ENCODE measurements at places on chromosomes 11 and 22. TPM values are rescaled to one million over a fixed set of nuclear protein-coding genes. Genes with fewer than 3 reads are reported as not detected.

GRCh38 chr11:31132531-31133421, 236.8 kb downstream of the DCDC1 start:
- H3K27ac ChIP-seq: no peak overlapping the region
- DNase-seq: no peak
- no peaks in the 10 kb centered on the region for H3K27me3 ChIP-seq
- H3K4me3 ChIP-seq: no peak overlapping the region
- H3K4me1 ChIP-seq: no peaks in the 10 kb centered on the region

GAL3ST1 gene
- 2.5 TPM for total RNA-seq

OR56A1 gene
- not detected for total RNA-seq

DKK3 gene
- total RNA-seq: 217 TPM

PHETA2 gene
- total RNA-seq: 15.4 TPM

DNA sequence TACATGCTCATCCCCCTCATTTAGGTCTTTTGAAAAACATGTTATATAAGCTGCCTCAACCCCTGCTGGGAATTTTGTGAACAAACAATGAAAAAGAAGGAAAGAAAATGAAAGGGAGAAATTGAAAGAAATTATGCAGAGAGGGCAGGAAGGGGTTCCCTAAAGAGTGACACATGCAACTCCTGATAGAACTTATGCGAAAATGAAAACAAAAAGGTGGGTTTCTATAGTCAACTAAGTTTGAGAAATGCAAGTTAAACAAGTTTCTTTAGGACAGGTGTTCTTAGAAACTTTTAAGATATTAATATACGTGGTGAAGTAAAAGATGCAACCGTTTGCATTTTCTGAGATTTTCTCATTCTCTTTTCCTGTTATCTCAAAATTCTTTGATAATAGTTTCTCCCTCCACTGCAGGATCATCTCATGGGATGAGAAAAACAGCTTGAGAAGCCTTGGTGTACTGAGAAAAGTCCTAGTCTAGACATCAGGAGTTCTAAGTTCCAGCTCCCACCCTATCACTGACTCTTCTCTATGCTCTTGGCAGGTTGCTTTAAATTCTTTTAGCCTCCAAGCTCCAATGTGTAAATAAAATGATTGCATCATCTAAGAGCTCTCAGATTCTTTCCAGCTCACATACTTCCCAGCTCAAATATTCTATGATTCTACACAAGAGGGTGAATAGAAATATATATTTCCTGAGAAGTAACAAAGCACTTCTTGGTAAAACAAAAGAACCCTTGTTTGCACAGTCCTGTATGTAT, 109.2 kb downstream of the FAM76B start:
- no peak overlapping the region for H3K4me3 ChIP-seq
- no peak for DNase-seq
- peaks cover 24% of the 10 kb centered on the region for H3K4me1 ChIP-seq
- no peaks in the 10 kb centered on the region for H3K27me3 ChIP-seq
- H3K27ac ChIP-seq: peak overlapping the region; percentile 68
- H3K36me3 ChIP-seq: no peaks in the 10 kb centered on the region

- H3K4me1 ChIP-seq: no peaks in the 10 kb centered on the region
- H3K36me3 ChIP-seq: no peaks in the 10 kb centered on the region
- no peak overlapping the region for H3K4me3 ChIP-seq
Measured at GRCh38 chr11:126703662-126704061, 296.9 kb downstream of the KIRREL3 start.

THYN1 gene
- 33.8 TPM for total RNA-seq

GRCh38 chr11:74842967-74843366, 94.3 kb downstream of the RNF169 start:
- no peaks in the 10 kb centered on the region for H3K27me3 ChIP-seq
- H3K36me3 ChIP-seq: peaks cover 27% of the 10 kb centered on the region
- H3K27ac ChIP-seq: no peak overlapping the region
- H3K4me1 ChIP-seq: no peaks in the 10 kb centered on the region
- no peak overlapping the region for H3K4me3 ChIP-seq

GRCh38 chr11:62482753-62483152, 63.9 kb downstream of the AHNAK start:
- H3K27ac ChIP-seq: no peak overlapping the region
- no peak for DNase-seq
- no peaks in the 10 kb centered on the region for H3K27me3 ChIP-seq

- no peak overlapping the region for H3K27ac ChIP-seq
- DNase-seq: no peak
- H3K36me3 ChIP-seq: peaks cover 41% of the 10 kb centered on the region
- H3K4me1 ChIP-seq: no peaks in the 10 kb centered on the region
Measured at GRCh38 chr11:58625826-58626460, 3.5 kb downstream of the CNTF start.

GP1BB gene
- 1.3 TPM for total RNA-seq

NXPE2 gene
- total RNA-seq: not detected

ART5 gene
- total RNA-seq: 1.2 TPM

TMEM45B gene
- total RNA-seq: 16.4 TPM

KCNQ1 gene
- total RNA-seq: 52.9 TPM

C11orf97 gene
- not detected for total RNA-seq

BRSK2 gene
- total RNA-seq: 0.26 TPM

SCN3B gene
- total RNA-seq: 3.2 TPM

KCTD21 gene
- total RNA-seq: 10.9 TPM

DNA sequence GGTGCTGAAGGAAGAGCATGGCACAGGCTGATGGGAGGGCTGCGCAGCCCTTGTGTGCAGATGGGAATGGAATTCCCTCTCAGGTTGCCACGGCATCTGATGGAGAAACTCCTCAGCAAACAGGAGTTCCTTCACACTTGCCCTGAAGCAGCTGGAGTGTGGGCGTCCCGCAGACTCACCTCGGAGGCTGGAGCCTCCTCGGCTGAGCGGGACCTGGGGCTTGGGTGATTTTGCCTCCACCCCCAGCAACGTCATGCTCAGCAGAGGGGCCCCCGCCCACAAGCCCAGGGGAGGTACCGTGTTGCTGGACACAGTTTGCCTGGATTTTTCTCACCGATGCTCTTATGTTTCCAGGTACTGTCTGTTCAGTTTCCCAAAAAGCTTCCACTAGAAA, 63.4 kb downstream of the MYO7A start:
- H3K4me1 ChIP-seq: peaks cover 3% of the 10 kb centered on the region
- no peaks in the 10 kb centered on the region for H3K27me3 ChIP-seq
- no peaks in the 10 kb centered on the region for H3K36me3 ChIP-seq

FAM168A gene
- 30.7 TPM for total RNA-seq

SLC22A9 gene
- not detected for total RNA-seq

CDCA5 gene
- total RNA-seq: 1.7 TPM

OR2AG1 gene
- not detected for total RNA-seq

GRCh38 chr11:7116370-7116769, 27.6 kb downstream of the RBMXL2 start:
- H3K27ac ChIP-seq: no peak overlapping the region
- H3K36me3 ChIP-seq: no peaks in the 10 kb centered on the region
- H3K27me3 ChIP-seq: peaks cover 9% of the 10 kb centered on the region
- H3K4me3 ChIP-seq: no peak overlapping the region
- no peaks in the 10 kb centered on the region for H3K4me1 ChIP-seq

Measured in upper lobe of right lung (tissue), 1 donor.